ENCODE measurements at places on chromosomes 6 and 20. TPM values are rescaled to one million over a fixed set of nuclear protein-coding genes. Genes with fewer than 3 reads are reported as not detected.

DNA sequence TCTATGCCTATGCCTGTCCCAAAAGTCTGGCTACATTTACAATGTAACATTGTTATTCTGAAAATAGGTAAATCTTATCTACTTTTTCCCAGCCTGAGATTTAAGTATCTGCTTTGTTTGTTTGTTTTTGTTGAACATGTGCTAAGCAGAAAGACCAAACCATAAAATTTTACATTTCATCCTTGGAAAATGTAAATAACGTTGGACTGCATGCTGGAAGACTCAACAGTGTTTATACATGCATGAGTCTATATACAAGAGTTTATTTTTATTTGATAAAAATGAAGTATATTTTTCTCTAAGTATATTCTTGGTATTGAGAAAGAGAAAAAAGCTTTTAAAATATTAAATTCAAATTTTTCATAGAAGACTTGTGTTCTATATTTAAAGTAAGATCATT lies 12.1 kb upstream of the PDE10A start:
- peak; percentile 38 for DNase-seq

Gene ACTL10
- polyA plus RNA-seq: 0.43 TPM

DNA sequence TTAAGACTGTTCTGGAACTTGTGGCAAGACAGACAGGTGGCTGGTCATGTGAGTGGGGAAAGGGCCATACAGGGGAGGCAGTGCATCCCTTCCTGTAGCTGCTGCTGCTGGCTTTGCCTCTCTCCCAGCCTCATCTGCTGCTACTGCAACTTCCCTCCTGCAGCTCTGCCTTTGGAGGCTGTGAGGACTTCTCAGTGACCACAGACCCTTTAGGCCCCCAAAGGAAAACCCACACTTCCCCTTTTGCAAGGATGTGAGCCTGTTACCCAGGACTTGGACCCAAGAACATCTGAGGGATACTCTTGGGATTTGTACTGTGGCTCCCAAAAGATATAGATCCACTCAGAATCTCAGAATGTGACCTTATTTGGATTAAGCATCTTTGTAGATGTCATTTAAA lies 91.0 kb downstream of the TMEM170B start:
- DNase-seq: no peak

GRCh38 chr6:29813809-29814208 lies 13.8 kb upstream of the HLA-G start:
- DNase-seq: peak; percentile 8

- no peak for DNase-seq
Observed at GRCh38 chr6:148147463-148147830, 195.2 kb upstream of the SASH1 start.

- no peak for DNase-seq
Observed at GRCh38 chr6:10082385-10082784, 332.5 kb downstream of the TFAP2A start.

Gene FAM50B
- 7.4 TPM for polyA plus RNA-seq

Gene NOTCH4
- polyA plus RNA-seq: 0.76 TPM

GRCh38 chr6:137903274-137903932 lies 36.3 kb downstream of the TNFAIP3 start:
- DNase-seq: no peak

Gene TOP1
- polyA plus RNA-seq: 14.7 TPM

Gene CYP24A1
- not detected for polyA plus RNA-seq

Gene KIF6
- polyA plus RNA-seq: 0.09 TPM

DNA sequence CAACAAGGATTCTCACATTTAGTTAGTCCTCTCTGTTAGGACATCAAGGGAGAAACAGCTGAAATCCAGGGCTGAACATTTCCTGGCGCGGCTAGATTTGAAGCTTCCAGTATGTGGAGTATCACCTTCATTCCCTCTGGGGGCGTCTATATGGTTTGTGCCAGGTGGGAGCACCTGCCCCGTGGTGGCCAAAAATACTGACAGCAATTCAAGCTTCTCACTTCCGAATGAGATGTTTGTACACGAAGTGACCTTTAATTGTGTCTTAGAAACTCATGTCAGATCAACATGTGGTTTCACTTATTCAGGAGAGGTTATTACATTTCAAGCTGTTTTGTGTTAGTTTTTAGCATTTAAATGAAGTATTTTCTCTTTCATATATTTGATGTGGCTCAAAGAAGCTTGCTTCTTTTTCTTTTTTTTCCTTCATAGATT lies 67.3 kb upstream of the ZNF217 start:
- DNase-seq: peak; percentile 9
